ENCODE measurements at places on chromosomes 4 and X. TPM values are rescaled to one million over a fixed set of nuclear protein-coding genes. Genes with fewer than 3 reads are reported as not detected.

GYG2 gene
- 1.3 TPM for total RNA-seq

BMP2K gene
- 48.9 TPM for total RNA-seq

DNA sequence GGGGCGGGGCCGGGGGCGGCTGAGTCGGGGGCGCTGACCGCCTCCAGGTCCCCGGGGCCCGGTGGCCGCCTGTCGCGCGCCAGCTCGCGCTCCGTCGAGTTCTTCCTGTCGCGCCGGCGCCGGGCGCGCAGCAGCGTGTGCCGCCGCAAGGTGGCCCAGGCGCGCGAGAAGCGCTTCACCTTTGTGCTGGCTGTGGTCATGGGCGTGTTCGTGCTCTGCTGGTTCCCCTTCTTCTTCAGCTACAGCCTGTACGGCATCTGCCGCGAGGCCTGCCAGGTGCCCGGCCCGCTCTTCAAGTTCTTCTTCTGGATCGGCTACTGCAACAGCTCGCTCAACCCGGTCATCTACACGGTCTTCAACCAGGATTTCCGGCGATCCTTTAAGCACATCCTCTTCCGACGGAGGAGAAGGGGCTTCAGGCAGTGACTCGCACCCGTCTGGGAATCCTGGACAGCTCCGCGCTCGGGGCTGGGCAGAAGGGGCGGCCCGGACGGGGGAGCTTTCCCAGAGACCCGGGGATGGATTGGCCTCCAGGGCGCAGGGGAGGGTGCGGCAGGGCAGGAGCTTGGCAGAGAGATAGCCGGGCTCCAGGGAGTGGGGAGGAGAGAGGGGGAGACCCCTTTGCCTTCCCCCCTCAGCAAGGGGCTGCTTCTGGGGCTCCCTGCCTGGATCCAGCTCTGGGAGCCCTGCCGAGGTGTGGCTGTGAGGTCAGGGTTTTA is 1.5 kb downstream of the ADRA2C start:
- no peak for DNase-seq

NDP gene
- total RNA-seq = 0.30 TPM

DNA sequence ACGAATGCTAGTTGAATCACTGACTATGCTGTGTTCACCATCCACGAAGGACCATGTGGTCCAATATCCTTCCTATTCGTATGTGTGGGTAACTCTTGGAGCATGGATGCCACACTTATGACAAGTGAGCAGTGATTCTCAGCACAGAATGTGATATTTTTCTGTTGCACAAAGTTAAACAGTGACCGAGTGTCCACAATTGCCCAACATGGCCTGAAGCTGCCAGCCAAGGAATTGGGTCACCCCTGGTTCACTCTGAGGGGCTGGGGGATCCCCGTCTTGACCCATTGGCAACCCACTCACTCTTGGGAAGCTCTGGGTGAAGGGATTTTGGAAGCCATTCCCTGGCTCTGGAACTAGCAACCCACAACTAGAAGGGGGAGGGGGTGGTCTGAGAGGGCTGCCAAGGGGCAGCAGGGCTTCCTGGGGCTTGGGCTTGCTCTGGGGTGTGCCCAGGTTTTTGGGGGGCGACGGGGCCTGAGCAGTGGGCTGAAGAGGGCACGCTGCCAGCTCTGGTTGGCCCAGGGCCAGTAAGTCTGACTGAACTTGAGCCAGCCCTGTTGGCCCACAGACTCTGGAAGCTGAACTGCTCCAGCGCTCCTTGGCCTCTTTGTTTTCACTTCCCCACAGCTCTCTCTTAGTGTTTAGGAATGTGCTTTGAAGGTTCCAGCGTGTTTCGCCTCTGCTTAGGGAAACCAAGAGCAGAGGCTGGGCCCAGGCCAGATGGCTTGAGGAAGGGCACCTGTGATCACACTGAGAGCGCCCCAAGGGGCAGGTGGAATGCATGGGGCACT is 43.1 kb upstream of the BCOR start:
- peak; percentile 57 for DNase-seq

NPY1R gene
- 1.9 TPM for total RNA-seq

DNA sequence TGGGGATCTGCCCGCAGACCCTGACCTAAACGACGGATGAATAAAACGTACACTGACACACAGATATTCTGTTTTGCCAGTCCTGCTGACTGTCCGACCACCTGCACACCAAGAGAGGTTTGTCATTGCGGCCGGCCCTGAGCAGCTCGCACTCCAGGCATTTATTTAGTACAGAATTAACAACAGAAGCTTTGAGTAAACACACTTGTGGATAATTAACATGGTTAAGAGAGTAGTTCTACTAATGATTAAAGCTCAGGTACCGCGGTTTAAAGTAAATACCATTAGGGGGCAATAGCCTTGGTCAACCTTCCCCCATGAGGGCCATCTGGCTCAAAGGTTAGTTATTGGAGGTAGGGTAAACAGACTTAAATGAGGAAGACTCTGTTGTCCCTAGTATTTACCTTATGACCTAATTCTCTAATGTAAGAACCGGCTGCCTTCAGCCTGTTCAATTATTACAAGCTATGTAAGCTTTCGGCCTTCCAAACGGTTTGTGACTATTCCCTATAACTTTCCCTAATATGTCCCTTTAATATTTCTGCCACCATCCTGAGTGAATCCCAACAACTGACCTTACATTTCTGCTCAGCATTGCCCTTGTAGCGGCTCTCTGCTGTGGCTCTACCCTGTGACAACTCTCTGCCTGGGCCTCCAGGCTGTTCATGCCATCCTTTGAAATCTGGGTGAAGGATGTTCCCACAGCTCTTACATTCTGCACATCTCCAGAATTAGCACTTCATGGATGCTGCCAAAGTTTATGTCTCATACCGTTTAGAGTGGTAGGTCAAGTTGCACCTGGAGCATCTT is 46.9 kb upstream of the SYTL5 start:
- no peak for DNase-seq

DNA sequence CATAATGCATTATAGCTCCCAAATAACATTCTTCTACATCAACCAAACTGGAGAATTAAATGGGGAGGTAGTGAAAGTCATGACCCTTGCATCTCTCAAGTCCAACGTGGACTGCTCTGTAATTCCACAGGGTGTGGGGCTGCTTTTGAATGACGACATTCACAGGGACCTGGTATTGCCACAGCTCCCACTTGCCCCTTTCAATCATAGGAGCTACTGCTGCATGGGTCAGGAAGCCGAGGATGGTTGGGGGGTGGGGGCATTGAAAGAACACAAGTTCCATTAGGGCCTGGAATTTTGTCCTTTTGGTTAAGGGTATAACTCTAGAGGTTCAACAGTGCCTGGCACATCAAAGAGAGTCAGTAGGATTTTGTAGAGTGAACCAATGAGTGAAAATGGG is 7.4 kb upstream of the CT55 start:
- no peak for DNase-seq

DNA sequence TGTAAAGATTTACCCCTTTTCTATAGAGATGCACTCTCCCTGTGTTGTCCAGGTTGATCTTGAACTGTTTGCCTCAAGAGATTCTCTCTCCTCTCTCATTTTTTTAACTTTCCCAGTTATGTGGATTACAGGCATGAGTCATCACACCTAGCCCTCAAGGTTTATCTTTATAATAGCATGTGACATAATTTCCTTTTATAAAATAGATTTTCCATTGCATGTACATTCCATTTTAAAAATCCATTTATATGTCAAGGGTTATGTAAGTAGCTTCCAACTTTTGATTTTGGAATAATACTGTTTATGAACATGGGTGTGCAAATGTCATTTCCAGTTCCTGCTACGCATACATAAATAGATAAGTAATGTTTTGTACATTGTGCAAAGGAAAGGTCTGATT is 20.6 kb downstream of the ZNF721 start:
- no peak for DNase-seq

GRCh38 chr4:98963538-98964433 is 31.7 kb upstream of the METAP1 start:
- DNase-seq = no peak

- DNase-seq = no peak
Measured at GRCh38 chr4:44535981-44536380, 87.4 kb upstream of the KCTD8 start.
